Left renal cortex interstitium (tissue), 4 donors: ENCODE measurements at places on chromosomes 6 and 20.
A peak's percentile ranks its signal among the peaks of the same experiment; 100 is the strongest.

- no peak for DNase-seq
These were observed 21.5 kb upstream of the PBOV1 start for GRCh38 chr6:138239774-138240173.

DNA sequence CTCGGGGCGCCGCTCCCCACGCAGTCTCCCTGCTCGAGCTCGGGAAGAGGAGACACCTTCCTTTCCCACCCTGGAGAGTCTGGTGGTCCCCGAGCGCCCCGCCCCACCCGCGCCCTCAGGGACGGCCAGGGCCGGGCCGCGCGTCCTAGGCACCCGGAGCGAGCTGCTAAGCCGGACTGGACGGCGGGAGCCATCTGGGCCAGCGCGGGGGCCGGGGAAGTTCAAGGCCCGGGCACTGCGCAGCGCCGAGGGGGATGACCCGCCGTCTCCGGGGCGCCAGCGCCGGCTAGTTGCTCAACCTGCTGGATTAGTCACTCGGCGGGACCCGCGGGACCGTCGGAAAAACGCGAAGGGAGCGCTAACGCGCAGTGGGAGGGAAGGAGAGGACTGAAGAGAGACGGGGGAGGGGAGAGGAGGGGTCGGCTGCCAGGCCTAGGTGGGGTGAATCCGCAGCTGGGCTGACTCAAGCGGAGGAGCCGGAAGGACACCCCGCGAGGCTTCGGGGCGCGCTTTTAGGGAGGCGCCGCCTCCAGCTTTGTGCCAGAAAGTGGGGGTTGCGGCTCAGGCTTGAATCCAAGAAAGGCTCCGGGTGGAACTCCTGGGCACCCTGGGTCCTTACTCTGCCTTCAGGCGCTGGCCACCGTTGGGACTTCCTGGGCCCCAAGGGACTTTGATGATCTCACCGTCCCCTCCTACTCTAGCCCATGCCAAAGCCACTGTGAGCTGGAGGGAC, 75.7 kb upstream of the FOXP4 start:
- no peak for DNase-seq

DNA sequence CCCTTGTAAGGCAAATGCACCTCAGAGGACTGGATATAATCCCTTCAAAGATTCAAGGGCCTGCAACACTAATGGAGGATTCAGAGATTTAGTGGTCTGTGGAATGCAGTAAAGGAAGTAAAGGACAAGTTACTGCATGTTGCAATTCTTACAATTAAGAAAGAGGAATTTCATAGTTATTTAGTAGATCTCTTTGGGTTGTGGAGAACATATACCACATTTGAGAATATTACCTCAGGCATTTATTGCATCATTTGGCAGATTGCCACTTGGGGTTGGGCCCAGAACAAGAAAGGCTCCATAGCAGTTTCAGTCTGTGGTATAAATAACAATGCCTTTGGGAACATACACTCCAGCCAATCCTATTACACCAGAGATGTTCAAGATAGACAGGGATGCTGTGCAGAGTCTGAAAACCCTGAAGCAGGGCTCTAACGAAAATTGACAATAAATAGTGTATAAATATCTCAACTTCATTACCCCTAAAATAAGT, 20.9 kb upstream of the EPM2A start:
- no peak for DNase-seq

GRCh38 chr20:33323236-33323635, 40.2 kb downstream of the BPIFB1 start:
- DNase-seq = no peak

- no peak for DNase-seq
These were observed 110.3 kb downstream of the CRYBG1 start for GRCh38 chr6:106470811-106471210.

GRCh38 chr20:58377017-58377416, 12.0 kb upstream of the VAPB start:
- DNase-seq = no peak

GRCh38 chr6:63592886-63593285, 20.6 kb downstream of the LOC128125822 start:
- no peak for DNase-seq

- no peak for DNase-seq
These were observed 188.7 kb upstream of the GMDS start for GRCh38 chr6:2434116-2434515.

DNA sequence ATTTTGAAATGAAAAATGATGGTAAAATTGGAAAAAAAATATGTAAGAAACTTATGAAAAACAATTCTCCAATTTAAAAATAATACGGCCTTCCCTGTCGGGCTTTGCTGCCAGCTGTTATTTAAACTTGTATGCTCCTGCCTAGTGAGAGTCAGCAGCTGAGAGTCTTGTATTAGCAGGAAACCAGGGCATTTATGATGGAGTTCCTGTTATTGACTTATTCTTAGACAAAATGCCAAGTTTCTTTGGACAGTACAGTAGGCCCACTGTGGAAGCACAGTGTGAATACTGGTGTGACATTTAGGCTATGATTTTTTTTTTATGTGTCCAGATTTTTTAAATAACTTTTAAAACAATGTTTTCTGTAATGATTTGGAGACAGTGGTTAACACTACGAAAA, 42.1 kb downstream of the GMDS start:
- DNase-seq = no peak

GRCh38 chr6:166707045-166707444, 80.0 kb upstream of the RPS6KA2 start:
- DNase-seq = no peak

GRCh38 chr6:119612911-119613381, 263.4 kb upstream of the MAN1A1 start:
- no peak for DNase-seq

GRCh38 chr6:158068893-158069799, 87.5 kb downstream of the SYNJ2 start:
- no peak for DNase-seq

- DNase-seq = no peak
These were observed 757.8 kb upstream of the ADGRB3 start for GRCh38 chr6:67877288-67877687.

- no peak for DNase-seq
These were observed 39.7 kb downstream of the TRAM2 start for GRCh38 chr6:52537001-52537753.

DNA sequence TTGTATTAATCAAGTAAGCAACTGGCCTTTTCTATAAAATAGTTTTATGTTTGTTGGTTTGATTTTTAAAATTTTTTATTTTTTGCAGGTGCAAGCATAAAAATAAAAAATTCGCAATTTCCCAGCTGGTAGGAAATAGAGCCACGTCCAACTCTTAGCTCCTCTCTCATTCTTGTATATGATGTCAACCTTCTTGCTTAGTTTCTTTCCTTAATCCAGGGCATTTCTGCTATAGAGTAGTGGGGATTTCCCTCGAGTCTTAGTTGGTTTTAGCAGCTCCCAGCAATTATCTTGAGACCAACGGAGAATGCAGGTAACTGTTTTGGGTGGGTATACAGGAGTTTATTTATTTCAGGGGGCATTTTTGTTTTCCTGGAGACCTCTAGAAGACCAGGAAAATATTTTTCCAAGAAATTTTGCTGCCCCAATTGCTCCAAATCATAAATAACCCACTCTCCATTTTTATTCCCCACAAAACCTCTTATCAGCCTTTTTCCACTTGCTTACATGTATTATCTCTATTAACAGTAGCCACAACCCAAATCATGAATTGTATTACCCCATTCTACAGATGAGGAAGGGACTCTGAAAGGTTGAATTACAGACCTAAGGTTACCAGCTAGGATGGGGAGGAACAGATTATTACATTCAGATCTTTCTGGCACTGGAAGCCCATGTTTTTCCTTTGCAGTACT, 18.4 kb downstream of the PHACTR2 start:
- DNase-seq = no peak

DNA sequence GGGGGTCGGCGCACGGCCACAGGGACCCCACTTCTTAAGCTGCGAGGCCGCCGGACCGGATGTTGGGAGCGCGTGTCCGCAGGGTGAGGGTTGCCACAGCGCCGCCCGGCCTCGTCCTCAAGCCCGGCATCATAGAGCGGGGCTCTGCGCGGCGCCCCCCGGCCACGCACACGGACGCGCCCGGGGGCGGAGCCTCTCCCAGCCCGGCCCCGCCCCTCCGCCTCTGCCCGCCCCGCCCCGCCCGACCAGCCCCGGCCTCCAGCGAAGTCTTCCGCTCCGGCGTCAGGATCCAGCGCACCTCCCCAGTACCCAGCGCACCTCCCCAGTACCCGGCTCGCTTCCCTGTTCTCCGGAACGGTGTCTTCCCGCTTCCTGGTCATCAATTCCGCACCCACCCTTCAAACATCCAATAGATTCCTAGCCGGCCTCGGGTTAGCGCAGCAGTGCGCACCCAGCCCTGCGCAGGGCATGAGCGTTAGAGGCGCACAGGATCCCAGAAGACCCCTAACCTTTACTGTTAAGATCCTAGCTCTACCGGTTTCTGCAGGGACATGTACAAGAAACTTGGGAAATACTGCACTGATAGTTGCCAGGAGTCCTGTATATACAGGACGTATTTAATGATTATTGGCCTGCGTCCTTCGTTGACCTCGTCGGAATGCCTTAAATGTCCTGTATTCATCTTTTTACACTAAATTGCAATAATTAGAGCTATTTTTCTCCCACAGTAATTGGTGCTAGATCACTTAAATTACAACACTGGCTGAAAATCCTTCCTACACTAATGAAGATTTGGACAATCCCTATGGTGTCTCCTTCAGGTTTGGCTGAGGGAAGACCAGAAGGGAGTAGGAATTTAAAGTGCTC, 535 bp upstream of the DNAAF9 start:
- DNase-seq = peak; percentile 59

GRCh38 chr20:10670501-10671220, 3.1 kb downstream of the JAG1 start:
- DNase-seq = no peak

GRCh38 chr6:786946-787763, 94.2 kb upstream of the EXOC2 start:
- no peak for DNase-seq
